Cerebellum (tissue), 4 donors: ENCODE measurements at places on chromosomes 5 and 9.

GRCh38 chr5:90170261-90170660, 239.3 kb downstream of the CETN3 start:
- DNase-seq, result no peak

DNA sequence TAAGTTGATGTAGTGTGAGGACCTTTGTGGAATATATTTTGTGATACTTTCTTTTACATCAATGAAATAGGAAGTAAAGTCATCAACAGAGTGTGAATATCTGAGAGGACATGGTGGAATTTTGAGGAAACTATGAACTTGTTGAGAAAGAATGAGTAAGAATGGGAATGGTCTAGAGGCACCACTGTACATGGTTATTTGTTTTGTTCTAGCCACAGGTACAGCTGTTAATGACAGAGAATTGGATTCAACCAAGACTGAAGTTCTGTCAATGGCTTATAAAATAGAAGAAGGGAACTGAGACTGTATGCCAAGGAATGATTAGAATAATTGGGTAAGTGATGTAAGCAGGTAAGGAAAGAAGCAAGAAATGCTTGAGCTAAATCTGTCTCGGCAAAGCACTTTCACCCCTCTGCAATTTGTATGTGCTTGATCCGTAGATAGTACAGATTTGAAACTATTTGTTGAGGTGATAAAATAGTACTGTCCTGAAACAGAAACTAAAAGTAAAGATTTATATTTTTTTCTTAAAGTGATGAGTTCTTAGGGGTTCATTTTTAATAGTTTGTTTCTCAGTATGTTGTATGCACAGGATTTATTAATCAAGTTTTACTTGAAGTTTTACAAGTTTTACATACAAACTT, 468.8 kb upstream of the SMC2 start:
- DNase-seq, result no peak

DNA sequence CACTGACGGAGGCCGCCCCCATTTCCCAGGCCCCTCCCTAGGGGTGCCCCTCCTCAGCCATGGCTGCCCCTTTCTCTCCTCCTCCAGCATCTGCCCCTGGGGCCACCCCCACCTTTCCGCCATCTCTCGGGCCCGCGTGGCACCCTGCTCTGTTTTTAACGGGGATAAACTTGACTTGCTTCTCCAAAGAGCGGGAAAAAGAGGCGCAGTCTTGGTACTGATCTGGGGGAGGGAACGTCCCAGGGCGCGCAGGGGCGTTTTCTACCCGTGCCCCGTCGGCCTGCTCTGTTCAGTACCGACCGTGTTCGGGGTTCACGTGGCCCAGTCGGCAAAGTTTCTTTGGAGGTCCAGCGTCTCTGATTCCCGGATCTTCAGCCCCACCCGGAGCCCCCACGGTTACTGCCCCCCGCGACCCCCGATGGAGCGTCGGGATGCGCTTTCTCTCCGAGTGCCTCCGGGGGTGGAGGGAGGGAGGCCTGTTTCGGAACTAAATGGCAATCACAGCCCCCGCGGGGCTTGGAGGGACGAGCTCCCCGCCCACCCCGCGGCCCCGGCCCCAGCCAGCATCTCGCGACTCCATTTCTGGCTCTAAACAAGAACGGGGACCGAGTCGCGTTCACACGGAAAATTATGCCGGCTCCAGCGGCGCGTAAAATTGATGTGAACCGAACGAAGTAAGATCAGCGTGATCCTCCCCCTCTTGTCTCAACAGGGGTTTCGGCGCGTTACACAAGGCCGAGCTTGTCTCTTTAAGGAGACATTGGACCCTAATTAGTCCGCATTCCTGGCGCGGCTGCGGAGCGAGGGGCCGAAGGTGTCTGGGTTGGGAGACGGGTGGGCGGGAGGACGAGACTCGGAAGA, 1.1 kb upstream of the TLE4 start:
- DNase-seq, result peak; percentile 11

- DNase-seq, result no peak
Observed at GRCh38 chr9:91858213-91859030, 91.6 kb downstream of the ROR2 start.

DNA sequence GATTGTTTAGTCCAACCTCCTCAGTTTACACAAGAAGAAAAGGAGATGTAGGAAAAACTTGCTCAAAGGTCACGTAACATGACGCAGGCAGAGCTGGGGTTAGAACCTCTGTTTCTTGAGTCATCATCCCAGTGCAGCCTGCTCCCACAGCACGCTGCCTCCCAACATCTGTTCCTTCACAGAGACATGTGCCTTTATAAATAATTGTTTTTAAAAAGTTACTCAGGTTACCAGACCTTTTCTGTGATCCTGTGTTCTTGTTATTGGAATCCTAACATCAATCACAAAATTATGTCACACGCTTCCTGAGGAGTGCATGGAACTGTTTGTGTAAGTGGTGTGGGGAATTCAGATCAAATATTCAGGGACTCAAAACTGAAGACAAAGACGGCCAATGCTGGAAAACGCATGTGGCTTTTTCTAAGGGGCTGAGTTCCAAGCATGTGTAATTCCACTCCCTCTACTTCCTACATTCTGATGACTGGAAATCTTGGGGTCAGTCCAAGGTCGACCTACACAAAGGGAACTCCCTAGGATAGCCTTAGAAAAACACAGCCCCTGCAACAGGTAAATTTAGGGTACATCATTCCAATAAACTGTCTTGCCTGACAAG, 184.3 kb downstream of the TSSK1B start:
- no peak for DNase-seq

DNA sequence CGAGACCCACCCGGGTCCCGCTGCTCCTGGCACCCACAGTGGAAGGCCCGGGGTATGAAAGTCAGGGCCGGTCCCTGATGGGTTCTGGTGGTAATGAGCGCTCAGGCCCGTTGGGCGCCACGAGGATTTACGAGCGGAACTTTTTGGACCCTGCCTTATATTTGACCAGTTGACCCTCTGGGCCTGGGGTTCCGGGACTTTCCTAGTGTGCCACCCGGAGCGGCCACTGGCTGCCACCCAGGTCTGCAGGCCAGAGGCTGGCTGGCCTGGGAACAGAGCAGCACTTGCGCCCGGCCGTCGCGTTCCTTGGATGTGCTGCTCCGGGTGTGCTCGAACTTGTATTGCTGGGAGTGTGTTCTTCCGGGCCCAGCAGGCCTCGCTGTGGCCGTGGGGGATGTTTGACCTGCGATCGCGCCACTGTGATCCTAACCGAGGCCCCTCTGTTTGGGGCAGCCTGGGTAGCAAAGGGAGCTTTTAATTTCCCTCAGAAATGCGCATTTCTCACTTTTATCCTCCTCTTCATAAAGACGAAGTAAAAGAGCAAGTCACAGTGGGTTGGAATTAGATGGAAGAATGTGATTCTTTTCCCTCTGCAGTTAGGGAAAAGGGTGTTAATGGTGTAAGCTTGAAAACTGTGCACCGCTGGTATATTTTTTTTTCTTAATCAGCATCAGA, 1.2 kb downstream of the F2RL1 start:
- no peak for DNase-seq

DNA sequence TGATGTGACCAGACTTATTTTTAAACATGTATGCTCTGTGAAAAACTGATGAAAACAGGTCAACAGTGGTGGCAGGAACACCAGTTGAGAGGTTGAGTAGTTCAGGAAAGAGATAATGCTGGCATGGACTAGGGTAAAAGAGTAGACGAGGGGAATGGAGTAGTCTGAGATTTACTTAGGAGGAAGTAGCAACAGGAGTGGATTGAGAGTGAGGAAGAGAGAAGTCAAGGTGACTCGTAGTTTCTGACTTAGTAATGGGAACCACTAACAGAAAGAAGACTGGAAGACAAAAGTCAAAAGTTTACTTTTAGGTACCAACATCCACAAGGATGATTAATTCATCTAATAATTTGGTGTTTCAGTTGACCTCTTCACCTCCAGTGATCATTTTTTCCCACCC, 3.6 kb downstream of the SRA1 start:
- no peak for DNase-seq

DNA sequence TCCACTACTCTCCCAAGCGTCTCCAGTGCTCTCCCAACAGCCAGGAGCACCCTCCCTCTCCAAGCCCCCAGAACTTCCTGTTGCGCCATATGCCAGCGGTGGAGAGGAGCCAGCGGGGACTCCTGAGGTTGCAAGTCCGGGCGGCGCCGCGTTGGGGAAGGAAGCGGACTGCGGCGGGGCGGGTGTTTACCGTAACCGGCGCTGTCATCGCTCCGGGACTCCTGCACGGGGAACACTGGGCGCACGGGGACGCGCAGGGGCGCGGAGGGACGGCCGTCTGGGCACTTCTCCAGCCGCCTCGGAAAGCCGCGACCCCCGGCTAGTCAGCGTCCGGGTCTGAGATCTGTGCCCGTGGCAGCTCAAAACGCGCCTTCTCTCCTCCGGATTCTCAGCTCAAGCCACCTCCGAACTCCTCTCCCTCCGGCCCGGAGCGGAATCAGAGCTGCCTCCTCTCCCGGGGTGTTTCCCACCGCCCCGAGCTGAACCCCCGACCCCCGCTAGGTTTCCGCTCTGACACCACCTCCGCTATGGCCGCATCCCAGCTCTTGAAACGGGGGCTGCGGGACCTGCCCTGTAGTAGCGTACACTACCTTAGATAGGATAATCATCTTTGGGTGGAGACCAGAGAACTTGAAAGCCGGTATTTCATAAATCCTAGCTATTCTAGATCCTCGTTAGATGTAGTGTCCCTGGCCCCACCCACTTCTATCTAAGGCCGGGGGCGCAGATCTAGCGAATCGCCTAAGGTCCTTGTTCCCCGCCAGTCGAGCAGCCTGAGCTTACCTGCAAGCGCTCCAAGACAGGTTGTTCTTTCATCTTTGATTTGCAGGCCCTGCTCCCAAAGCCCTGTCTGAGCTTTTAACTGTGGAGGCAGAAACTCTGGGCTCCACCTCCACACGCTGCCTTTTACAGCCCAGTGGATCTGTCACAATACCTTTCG, at the start of gene TRPM6:
Gene TRPM6, minus strand, starts transcription at position 881 of the 940 bp plus-strand sequence. Its CDS starts 65 bp downstream, at position 816.
- DNase-seq, result peak; percentile 50

DNA sequence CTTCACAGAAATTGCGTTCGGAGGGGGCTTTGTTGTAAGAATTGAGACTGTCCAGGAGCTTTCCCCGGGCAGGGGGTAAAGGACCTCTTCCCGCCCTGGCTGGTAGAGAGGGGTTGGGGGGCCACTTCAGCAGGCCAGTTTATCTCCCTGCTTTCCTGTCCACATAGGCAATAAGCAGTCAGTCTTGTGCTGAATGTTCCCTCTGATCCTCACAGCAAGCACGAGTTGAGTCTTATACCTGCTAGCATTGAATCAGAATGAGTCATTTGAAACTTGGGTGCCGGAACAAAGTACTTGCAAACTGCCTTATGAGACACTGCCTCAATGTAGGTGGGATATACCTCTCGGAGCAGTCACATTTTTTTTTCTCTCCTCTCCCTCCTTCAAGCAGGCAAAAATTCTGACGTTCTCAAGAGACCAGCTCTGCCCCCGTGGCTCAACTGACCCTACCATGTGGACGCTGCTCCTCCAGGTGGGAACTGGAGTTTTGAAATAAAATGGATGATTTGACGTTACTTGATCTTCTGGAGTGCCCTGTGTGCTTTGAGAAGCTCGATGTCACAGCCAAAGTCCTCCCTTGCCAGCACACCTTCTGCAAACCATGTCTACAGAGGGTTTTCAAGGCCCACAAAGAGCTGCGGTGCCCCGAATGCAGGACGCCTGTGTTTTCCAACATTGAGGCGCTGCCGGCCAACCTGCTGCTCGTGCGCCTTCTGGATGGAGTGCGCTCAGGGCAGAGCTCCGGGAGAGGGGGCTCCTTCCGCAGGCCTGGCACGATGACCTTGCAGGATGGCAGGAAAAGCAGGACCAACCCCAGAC, 1.3 kb downstream of the SH3RF2 start:
- no peak for DNase-seq

- DNase-seq, result no peak
Observed at GRCh38 chr9:98240475-98240874, 15.0 kb downstream of the TBC1D2 start.

DNA sequence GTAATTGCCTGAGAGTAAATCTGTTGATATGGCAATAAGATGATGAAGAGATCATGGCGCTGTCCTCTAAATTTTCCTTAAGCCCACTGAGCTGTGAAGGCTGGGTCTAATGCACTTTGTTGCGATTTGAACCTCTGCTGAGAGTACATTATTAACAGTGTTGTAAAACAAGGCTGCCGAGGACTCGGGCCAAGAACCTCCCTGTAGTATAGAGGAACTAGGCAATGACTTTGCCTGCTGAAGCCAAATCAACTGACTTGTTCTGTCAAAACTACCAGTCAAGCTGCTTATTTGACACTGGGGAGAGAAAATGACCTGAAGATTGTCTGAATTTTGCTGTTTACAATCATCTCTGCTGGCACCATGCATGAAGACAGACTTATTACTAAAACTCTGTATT, 1154.7 kb downstream of the DTWD2 start:
- peak; percentile 1 for DNase-seq

GRCh38 chr5:1285883-1286291, 9.0 kb downstream of the TERT start:
- no peak for DNase-seq

DNA sequence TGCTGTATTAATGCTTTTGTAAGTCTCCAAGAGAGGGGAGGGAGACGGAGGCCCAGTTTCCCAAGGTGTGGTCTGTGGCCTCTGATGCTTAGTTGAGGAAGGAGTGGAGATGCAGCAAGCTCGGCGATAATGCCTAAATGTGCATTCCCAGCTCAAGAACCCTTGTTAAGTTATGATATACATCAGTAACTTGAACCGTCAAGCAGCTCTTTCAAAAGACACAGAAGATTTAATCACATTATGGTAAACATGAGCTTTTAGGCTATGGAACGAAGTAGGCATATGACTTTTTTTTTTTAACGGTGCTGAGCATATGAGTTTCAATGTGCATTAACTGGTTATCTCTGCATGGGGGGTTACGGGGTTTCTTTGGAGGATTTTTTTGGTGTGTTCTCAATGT, 22.3 kb upstream of the GLE1 start:
- no peak for DNase-seq

DNA sequence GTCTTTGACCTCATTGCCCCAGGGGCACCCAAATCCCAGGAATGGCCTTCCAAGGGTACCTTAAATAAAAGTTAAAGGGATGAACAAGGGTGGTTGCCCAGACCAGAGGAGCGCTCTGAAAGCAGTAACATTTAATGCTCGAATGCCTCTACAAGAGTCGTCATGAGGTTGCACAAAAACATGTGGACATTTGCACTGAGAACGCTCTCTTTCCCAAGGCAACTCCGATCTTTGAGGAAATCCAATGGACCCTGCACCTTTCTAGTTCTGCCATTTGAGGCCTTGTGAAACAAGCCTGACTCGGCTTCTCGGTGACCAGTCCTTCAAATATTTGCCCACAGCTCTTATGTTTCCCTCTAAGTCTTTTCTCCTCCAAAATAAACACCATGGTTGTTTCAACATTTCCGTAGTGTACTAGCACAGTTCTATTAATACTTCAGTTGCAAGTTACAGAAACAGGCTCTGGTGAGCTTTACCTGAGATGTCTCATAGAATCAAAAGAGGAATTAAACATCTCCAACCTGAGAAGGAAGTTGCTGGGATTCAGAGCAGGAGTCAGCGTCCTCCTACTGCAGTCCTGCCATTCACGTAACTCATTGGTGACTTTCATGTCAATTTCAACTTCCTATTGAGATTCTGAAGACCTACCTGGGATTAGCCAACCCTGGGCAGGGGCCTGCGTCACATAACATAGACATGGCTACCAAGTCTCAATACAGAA, 168.8 kb upstream of the RAI14 start:
- DNase-seq, result no peak
